ENCODE measurements at places on chromosomes 1 and 21.
A peak's percentile ranks its signal among the peaks of the same experiment; 100 is the strongest.

GRCh38 chr1:60636946-60637345 is 445.4 kb upstream of the NFIA start:
- H3K27me3 ChIP-seq = no peaks in the 10 kb centered on the region
- no peak overlapping the region for H3K27ac ChIP-seq
- no peaks in the 10 kb centered on the region for H3K4me1 ChIP-seq
- DNase-seq = no peak

GRCh38 chr1:183687546-183688304 is 34.6 kb upstream of the APOBEC4 start:
- H3K36me3 ChIP-seq = no peaks in the 10 kb centered on the region
- no peak for DNase-seq
- H3K4me1 ChIP-seq = peaks cover 8% of the 10 kb centered on the region

DNA sequence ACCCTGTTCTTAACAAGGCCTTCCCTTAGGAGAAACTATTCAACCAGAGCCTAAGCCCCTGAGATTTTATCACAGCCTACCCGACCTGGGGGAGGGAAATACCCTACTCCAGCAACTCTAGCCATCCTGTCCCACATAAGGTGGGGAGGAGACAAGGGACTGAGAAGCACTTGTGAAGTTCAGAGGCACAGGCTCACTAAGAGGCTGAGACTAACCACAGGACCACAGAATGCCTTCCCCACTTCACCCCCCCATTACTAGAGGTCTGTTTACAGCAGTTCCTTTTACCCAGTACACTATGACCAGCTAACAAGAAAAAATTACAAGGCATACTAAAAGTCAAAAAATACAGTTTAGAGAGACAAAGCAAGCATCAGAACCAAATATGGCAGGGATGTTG is 86.8 kb downstream of the TEX35 start:
- no peaks in the 10 kb centered on the region for H3K4me1 ChIP-seq
- H3K27me3 ChIP-seq = no peaks in the 10 kb centered on the region
- peak overlapping the region; percentile 73 for H3K27ac ChIP-seq
- H3K4me3 ChIP-seq = no peak overlapping the region
- no peaks in the 10 kb centered on the region for H3K36me3 ChIP-seq
- no peak for DNase-seq

DNA sequence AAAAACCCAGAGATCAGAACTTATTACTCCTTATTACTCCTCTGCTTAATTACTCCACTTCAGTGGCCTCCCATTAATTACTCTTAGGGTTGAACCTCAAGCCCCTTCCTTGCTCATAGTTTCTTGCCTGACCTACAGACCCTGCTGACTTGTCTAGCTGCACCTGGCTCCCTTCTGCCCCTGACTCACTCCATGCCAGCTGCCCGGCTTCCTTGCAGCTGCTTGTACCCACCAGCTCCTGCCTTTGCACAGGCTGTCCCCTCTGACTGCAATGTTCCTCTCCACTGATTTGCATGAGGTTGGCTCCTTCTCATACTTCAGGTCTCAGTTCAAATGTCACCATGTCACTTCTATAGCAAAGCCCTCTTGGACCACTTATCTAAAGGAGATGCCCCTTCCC is 1.9 kb upstream of the PTPRU start:
- no peak overlapping the region for H3K4me3 ChIP-seq
- DNase-seq = no peak
- H3K36me3 ChIP-seq = no peaks in the 10 kb centered on the region

- H3K27ac ChIP-seq = peak overlapping the region; percentile 67
- DNase-seq = no peak
- no peaks in the 10 kb centered on the region for H3K27me3 ChIP-seq
- no peaks in the 10 kb centered on the region for H3K36me3 ChIP-seq
Observed at GRCh38 chr1:64841330-64842065, 96.6 kb downstream of the RAVER2 start.
